ENCODE measurements at places on chromosomes 16 and 17. TPM values are rescaled to one million over a fixed set of nuclear protein-coding genes. Genes with fewer than 3 reads are reported as not detected.

Gene AOC3
- 2.7 TPM for total RNA-seq

Gene SLC2A4
- total RNA-seq = 1.9 TPM

Gene CBX2
- total RNA-seq = 12.6 TPM

Gene SOST
- total RNA-seq = 0.17 TPM

Gene SRCIN1
- total RNA-seq = 20.0 TPM

Gene UTS2R
- total RNA-seq = not detected

Gene PDK2
- total RNA-seq = 14.7 TPM

Gene PRSS8
- 0.10 TPM for total RNA-seq

All from spinal cord (tissue), 10 donors.